ENCODE measurements at places on chromosomes 11 and 22.

GRCh38 chr11:79082907-79083306 is 357.9 kb downstream of the TENM4 start:
- no peak for DNase-seq

DNA sequence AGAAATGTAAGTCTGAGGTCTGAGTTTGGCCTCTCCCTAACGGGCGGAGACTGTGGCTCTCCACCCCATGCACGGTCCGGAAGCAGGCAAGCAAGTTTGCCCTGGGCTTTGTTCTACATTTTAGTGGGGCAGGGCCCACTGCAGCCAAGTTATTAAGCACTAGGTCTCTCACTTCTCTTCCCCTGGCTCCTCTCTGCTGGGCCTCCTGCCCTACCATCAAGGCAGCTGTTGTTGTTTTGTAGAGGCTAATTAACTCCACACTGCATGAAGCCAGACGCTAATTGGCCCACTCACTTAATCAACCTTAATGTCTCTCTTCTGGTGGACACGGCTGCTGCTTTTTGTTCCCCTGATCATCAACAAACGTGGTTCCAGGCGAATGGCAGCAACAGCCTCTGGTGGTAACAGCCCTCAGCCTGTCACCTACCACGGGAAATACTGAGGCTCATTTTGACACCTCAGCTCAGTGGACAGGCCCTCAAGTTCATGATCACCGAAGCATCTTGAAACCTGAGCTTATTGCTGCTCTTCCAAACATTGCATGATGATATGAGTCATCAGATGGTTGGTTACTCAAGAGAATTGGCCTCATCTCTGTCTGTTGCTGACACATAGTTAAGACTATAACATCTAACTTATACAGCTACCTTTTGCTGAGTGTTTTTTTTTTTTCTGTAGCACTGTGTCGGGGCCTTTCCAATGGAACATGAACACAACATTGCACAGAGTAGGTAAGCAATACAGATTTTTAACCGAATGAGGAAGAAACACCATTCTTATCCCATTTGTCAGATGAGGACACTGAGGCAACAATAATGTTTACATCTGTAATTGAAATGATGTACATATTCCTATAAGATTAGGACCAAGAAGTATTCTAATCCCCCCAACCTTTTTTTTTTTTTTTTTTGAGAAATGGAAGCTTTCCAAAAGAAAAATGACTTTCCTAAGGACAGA is 20.8 kb upstream of the LMO2 start:
- no peak for DNase-seq

- DNase-seq = no peak
These were observed 59.0 kb downstream of the SOX6 start for GRCh38 chr11:16297332-16297731.

DNA sequence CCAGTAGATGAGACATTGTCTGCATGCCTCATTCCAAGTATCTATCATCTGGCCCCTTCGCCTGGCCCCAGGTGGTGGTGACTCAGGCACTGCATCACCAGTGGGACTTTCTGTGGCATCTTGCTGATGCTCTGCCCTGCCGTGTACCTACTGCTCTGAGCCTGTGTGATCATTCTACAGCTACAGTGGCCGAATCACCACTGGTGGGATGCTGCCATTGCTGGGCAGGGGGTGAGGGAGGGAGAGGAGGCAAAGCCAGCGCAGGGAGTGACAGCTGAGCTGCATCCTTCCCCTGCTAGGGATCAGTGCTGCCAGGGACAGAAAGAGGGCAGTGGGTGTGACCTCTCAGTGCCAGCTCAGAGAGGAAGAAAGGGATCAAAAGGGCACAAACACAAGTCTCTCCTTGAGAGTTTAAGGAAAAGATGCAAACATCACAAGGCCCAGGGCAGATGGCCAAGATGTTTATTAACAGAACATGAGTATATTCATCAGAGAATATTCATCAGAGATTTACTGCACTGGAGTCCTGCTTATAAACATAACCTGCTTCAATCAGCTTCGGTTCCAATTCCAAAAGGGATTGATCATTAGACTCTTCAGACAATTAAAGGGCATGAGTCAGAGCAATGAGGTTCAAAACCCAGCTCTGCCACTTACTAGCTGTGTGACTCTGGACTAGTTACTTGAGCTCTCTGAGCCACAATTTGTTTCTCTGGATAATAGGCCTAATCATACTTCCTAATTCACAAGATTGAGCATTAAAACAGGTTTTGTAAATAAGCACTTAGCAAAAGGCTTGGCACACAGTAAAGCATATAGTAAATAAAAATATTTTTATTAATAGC is 109.8 kb downstream of the NAT10 start:
- DNase-seq = peak; percentile 76

DNA sequence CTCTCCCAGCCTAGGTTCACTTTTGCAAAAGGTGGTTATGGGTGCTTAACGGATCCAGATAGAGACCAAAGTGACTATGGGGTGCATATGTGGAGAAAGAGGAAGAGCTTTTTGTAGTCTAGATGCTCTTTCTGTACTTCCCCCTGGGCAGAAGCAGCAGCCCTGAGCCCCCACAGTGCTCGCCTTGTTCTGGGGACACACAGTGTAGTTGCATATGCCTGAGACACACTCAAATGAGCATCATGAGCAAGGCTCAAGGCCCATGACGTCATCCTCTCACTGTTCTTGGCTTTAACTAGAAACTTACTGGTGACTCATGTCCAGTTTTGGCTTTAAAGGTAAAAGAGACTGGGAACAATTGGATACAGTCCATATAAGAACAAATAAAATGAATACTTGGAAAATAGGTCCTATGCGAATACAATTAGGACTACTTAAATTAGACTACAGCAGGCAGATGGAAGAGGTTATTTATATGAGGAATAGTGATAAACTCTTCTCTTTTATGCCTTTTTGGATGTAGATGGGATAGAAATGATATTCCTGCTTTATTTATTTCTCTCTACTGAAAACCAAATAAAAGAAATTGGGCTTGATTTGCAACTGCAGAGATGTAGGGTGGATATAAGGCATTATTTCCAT is 20.1 kb upstream of the PEX26 start:
- no peak for DNase-seq

DNA sequence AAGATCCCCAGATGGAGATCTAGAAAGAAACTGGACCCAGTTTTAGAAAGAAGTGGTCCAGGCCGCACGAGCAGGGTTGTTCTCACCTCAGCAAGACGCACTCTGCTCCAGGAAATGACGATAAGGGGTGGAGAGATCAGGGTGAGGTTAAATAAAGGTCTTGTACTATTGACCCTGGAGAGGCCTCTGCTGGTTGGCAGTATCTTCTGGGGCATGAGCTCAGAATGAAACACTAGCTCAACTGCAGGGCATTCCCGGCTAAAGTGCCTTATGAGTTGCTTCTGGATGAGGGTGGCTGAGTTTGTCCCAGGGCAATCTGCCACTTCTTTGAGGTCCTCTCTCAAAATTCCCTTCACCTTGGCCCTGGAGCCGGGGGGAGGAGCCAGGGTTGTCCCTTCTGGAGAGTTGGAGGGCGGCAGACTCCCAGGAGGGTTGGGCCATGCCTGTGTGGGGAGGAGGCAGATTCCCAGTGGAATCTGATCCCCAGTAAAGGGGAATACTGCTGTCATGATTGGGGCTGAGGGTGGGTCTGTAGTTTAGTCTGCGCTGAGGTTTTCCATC is 10.9 kb downstream of the USP2 start:
- no peak for DNase-seq

- DNase-seq = no peak
These were observed 208.5 kb downstream of the TENM4 start for GRCh38 chr11:79232346-79232745.

DNA sequence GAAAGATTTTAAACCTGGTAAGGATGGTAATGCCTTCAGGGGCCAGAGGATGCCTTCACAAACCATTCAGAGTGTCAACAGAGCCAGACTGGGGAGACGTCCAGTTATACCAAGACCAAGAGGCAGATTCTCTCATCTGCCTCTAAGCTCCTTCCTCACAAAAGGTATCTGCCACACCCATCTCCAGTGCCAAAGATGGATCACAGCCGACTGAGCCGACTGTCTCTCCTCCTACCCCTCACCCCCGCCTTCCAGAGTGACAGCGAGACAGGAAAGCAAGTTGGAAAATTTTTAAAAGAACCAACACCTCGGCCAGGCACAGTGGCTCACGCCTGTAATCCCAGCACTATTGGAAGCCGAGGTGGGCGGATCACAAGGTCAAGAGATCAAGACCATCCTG is 79.1 kb upstream of the AKIP1 start:
- no peak for DNase-seq

DNA sequence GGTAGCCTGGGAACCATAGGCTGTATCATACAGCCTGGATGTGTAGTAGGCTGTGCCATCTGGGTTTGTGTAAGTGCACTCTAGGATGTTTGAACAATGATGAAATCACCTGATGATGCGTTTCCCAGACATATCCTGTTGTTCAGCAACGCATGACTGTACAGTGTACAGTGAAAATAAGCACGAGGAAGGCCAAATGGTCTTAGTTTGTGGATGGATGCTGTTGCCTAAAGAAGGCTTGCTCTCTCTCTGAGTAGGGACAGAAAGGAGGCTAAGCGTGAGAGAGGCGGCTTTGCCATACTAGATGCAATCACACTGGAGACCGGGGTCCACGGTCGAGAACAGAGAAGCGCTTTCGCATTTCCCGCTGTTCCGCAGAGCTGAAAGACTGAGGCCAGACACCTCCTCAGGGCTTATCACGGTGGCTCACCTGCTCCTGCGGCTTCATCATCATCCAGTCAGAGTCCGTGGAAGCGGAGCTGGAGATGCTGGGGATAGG is 27.6 kb upstream of the APLP2 start:
- DNase-seq = no peak

DNA sequence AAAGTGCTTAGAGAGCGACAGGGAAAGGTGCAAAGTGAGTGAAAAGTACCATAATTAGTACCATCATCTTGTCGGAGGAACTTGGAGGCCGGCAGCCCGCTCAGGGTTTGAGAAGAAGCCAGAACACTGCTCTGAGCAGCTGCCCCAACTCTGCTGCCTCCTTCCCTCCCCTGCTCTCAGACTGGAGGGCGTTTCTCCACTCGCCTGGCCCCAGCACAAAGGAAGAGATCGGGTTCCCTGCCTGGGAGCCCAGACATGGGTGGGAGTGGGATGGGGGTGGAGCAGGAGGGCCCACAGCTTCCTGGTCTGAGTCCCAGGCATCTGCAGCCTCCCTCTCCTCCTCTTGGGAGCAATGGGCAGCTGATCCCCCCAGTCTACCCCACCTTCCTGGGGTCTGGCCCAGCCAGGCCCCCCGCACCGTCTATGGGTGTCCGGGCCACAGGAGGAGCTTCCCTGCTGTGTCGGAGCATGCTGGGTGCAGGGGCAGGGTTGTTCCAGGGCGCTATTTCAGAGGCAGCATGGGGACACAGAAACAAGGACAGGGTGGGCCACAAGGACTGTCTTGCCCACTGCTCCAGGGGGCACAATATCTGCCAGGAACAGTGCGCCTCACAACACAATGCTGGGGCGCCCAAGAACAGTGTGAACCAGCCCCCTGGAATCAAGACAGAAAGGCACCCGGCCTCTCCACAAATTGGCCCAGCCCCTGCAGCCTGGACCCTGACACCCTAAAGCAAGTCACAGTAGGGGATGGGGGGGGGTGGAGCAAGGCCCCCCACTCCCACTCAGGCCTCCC is 4.8 kb downstream of the LIF start:
- no peak for DNase-seq

GRCh38 chr22:40791241-40791640 is 27.9 kb downstream of the SLC25A17 start:
- DNase-seq = no peak

GRCh38 chr11:8732748-8733241 is 50.2 kb downstream of the RPL27A start:
- DNase-seq = no peak

DNA sequence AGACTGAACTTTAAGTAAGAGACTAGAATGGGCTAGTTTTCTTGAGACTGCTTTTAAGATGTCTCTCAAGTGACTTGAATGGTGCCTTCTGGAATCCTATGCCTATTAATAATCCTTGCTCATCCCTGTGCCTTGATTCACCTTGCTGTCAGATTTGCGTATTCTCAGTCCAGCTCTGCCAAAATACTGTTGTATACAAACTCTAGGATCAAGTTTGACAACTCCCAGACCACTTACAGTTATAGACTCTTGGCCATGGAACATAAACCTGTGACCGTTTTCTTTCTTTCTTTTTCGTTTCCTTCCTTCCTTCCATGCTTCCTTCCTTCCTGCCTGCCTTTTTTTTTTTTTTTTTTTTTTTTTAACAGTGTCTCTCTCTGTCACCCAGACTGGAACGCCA is 2390.9 kb upstream of the RAG2 start:
- no peak for DNase-seq

DNA sequence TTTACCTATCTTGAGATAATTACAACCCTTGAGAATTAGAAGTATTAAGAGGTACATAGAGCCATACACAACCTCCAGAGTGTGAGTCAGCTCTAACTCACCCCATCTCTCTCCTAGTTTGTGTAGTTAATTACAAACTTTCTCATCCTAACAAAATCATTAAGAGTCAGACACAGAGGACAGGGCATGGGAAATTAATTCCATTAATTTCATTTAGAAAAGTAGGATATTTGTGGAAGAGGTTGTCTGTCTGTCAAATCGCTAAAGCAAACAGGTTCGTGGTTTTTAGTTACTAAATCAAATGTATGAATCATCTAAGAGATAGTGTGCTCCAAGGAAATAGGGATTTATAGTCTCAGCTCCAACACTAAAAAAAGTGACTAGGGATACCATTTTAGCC is 1261.4 kb upstream of the TENM4 start:
- no peak for DNase-seq

DNA sequence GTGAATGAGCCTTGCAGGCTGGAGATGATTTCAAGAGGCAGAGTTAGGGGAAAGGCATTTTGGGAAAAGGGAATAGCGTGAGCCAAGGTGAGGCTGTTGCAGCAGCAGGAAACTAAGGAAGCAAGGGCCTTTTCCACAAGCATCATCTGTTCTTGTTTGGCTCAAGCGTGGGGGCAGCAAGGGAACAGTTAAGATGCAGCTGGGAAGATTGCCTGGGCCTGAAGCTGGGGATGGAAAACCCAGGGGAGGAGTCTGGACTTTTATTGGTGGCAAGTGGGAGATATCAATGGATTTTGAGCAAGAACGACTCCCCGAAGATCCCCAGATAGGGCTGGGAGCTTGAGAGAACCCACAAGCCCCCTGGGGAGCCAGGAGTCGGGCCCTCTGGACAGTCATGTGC is 27.3 kb upstream of the PICK1 start:
- no peak for DNase-seq

- no peak for DNase-seq
These were observed 33.1 kb upstream of the ASPHD2 start for GRCh38 chr22:26395926-26396325.

DNA sequence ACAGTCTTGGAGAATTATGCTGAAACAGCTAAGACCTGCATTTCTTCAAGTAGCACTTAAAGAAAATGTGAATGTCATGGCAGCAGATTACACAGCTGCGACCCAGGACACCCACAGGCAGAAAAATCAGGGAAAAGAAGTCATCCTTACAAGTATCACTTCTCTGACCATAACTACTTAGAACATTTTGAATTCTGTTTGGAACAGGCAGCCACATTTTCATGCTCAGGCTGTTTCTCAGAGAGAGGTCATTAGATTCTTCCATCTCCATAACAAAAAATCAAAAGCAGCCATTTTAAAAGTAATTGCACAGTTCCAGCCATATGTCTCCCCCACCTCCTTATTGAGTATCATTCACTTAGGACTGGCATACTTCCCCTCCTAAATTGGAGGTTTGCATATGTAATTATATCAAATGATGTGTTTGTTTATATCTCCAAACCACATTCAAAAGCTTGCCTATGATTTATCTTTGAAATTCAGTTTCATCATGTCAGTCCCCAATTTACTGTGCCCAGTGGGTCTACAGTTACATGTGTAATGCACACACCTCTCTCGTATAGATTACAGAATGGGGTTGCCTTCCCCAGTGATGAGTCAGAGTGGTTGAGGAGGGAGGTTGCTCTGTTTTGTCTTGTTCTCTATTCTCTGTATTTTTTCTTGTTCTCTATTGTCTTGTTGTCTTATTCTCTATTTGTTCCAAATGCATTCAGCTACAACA is 276.5 kb upstream of the MTNR1B start:
- no peak for DNase-seq

Measured in activated naive CD8-positive, alpha-beta T cell treated with anti-CD3 and anti-CD28 coated beads for 36 hours (primary cell).